ENCODE measurements at places on chromosomes 3 and 15.
A peak's percentile ranks its signal among the peaks of the same experiment; 100 is the strongest.

- DNase-seq, result no peak
Observed at GRCh38 chr3:42773409-42773751, 327 bp upstream of the CCDC13 start.

DNA sequence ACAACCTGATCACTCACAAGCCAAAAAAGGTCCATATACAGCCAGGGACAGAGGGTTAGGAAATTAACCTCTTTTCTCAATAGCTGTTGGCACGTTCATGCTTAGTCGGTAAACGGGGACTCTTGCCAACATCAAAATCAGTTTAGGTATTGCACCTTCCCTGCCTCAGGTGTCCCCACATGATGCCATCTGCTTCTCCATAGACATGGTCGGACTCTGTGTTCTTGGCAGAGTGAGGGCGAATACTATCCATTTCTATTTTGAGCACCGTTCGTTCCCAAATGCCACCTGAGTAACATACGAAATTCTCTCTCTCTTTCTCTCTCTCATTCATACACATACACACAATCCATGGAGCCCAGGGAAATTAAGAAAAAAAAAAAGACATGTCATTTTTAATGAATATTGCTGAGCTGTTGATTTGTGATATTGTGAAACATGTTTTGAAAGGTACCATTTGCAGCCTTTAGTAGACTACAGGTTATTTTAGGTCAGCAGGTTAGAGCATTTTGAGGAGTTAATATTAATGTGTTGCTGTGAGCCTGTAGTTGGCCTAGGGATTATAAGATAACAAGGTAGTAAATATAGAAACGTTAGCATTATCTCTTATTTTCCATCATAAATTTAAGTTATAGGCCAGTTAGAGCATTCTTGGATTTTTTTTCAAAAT, 78.5 kb downstream of the GHSR start:
- DNase-seq, result no peak

DNA sequence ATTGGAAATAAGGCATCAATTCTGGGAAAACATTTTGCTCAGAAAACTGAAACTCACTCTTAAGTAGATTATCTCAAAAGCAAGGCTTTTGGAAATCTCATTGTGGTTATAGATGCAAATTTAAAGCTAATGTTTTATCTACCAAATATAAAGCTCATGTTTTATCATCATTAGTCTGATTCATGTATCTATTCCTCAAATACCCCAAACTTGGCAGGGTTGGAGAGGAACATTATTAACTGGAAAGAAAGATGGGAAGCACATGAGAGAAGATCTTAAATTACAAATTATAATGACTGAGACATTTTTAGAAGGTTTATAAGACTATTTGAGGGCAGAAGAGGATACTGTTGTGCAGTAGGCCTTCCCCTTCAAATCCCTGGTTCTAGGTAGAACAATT, 137.3 kb upstream of the TGFBR2 start:
- DNase-seq, result no peak

DNA sequence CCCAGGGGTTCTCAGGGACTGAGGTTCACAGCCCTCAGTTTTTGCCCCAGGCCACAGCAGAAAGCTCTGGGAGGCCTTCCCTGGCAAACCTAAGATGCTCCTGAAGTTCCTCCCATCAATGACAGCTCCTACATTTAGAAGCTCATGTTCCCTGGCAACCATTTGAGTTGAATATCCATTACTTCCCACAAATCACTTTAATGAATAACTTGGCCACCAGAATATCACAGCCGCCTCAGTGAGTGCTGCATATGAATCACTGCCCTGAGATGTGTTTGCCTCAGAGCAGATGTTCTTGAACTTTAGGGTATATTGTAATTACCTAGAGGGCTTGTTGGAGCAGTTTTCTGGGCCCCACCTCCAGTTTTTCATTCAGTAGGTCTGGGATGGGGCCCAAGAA, 27.4 kb downstream of the SLCO2A1 start:
- peak; percentile 34 for DNase-seq

GRCh38 chr3:183827809-183828537, 2.6 kb upstream of the MAP6D1 start:
- DNase-seq, result no peak

GRCh38 chr3:167813169-167814123, 77.9 kb downstream of the SERPINI1 start:
- DNase-seq, result no peak

Data from kidney (tissue), 22 donors.